ENCODE measurements at places on chromosomes 11 and 22.

DNA sequence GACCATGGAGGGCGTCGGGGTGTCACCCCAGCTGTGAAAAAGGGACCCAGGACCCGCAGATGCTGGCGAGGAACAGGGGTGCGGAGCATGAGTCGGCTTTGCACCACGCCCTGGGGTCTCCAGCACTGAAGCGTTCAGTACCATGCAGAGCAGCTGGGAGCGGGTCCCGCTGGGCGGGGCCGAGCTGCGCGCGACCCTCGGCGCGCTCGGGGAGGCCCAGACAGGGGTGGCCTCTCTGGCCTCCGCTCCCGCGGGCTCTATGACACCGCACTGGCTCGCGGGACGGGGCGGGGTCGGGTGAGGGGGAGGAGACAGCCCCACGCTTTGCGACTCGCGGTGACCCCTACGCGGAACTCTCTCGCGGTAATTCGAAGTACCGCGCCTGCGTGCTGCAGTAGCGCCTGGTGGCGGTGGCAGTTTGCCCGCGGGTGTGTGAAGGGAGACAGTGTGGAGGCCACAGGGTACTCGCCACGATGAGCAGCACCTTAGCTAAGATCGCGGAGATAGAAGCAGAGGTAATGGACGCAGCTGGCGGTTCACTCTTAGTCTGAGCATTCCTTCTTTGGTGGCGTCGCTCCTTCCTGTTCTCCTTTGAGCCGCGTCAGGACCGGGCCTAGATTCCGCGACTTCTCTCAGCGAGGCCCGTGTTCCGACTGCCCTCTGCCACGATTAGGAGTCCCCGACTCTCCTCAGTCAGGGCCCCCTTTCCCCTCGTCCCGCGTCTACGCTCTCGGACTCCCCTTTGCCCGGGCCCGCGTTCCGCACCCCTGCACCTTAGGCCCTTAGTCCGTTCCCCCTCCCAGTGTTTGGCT is at the start of gene DRG1:
TSS of gene DRG1 (plus strand) at position 394 of the 812 bp plus-strand sequence. CDS start at position 474, 80 bp downstream.
- DNase-seq, result peak; percentile 97

DNA sequence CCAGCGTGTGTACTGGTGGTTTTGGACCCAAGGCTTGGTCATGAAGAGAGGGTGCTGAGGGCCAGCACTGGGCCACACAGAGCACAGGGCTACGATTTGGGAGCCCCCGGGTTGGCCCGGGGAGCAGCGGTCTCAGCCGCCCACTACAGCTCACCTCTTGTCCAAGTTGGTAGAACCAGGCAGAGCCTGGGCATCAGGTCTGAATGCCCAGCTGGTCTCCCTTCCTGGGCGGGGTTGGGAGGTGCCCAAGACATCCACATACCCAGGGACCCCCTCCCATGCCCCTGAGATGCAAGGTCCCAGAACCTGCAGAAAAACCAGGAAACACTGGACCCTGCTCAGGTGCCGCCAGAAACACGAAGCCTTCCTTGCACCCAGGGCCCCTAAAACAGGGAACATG is 18.0 kb downstream of the CELSR1 start:
- no peak for DNase-seq

DNA sequence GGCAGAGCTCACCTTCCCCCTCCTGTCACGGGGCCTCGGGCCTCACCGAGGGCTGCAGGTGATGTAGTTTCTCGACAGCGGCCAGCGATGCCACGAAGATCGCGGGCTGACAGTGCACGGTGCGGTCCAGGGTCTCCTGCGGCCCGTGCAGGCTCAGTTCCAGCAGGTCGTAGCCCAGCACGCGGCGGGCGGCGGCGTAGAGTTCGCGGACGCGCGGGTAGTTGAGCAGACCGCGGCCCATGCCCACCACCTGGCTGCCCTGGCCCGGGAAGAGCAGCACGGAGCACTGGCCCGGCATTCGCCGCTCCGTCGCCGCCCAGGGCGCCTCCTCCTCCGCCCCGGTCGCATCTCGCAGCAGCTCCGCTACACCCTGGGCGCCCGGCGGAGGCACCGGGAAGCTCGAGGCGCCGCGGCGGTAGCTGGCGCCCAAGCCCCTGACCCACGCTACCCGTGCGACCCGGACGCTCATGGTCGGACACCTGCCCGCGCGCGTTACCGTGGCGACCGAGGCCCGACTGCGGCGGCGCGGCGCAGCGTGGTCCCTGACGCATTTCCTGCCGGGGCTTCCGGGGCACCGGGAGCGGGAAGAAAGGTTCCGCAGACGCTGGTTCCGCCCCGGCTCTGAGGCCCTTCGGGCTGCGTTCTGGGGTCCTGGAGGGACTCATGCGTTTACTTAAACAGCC is at the start of gene MCAT:
TSS of gene MCAT (minus strand) at position 519 of the 683 bp plus-strand sequence. CDS start at position 469, 50 bp downstream.
- DNase-seq, result peak; percentile 84

GRCh38 chr11:130442737-130443136 is 5.7 kb upstream of the ADAMTS15 start:
- peak; percentile 77 for DNase-seq

DNA sequence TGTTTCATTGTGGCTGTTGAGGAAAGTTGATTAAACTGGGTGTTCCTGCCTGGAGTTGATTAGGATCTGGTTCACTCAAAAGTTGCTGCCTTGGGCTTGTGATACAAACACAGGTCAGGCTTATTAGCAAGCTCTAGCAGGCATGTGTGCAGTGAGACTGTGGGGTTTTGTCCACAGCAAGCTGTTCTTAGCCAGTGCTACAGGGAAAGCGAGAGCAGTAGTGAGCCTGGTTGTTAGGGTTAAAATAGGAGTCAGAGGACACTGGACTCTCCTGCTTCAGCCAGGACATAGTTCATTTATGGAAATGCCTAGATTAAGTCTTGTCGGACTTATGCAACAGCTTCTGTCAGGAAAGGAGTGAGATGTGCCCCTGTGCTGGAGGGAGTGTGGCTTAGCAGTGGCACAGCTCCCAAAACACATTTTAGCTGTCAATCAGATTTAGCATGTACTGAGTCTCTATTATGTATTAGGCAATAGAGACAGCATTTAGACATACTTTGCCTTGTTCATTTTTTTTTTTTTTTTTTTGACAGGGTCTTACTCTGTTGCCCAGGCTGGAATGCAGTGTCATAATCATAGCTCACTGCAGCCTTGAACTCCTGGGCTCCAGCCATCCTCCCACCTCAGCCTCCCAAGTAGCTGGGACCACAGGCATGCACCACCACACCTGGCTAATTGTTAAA is 8.7 kb downstream of the SNRPD3 start:
- no peak for DNase-seq

DNA sequence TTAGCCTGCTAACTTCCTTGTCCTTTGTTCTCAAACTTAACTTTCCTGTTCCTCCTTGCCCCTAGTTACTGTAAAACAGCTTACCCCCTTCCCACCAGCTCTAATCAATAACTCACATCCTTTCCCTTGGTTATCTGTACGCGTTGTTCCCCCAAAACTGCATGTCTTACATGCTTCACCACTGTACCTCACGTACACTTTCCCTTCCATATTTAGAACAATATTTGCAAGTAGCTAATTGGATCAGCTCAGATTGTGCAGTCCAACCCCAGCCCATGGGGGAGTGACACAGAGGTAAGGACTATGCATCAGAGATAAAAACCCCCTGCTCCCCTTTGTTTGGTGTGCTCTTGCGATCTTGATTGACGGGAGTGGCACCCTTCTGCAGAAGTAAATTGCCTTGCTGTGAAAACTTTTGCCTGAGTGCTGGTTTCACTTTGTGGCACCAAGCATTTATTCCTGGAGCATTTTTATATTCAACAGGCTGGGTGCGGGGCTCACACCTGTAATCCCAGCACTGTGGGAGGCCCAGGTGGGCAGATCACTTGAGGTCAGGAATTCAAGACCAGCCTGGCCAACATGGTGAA is 30.9 kb downstream of the MIF start:
- DNase-seq, result no peak

- DNase-seq, result no peak
Measured at GRCh38 chr11:40763046-40763445, 696.4 kb downstream of the LRRC4C start.
